Psoas muscle (tissue), 8 donors: ENCODE measurements at places on chromosomes 2 and 18. TPM values are rescaled to one million over a fixed set of nuclear protein-coding genes. Genes with fewer than 3 reads are reported as not detected.

The SPATS2L gene
- 34.2 TPM for total RNA-seq

The TXNDC2 gene
- not detected for total RNA-seq

The SUPT7L gene
- total RNA-seq, result 25.0 TPM

The EMILIN1 gene
- 6.1 TPM for total RNA-seq

The RBM44 gene
- 0.17 TPM for total RNA-seq

The CPO gene
- 0.63 TPM for total RNA-seq

- H3K4me1 ChIP-seq, result peaks cover 55% of the 10 kb centered on the region
- no peaks in the 10 kb centered on the region for H3K36me3 ChIP-seq
- no peak for DNase-seq
- no peaks in the 10 kb centered on the region for H3K27me3 ChIP-seq
Measured at GRCh38 chr18:59026831-59027410, 112.8 kb upstream of the SEC11C start.

GRCh38 chr2:24121469-24121868 is 1.7 kb downstream of the PFN4 start:
- no peak overlapping the region for H3K27ac ChIP-seq
- no peaks in the 10 kb centered on the region for H3K27me3 ChIP-seq
- peaks cover 17% of the 10 kb centered on the region for H3K4me1 ChIP-seq
- no peak for DNase-seq

- no peak overlapping the region for H3K4me3 ChIP-seq
- no peaks in the 10 kb centered on the region for H3K27me3 ChIP-seq
- peaks cover 5% of the 10 kb centered on the region for H3K4me1 ChIP-seq
Measured at GRCh38 chr2:8148260-8149006, 533.4 kb upstream of the ID2 start.

GRCh38 chr2:183408562-183408961 is 284.3 kb downstream of the NUP35 start:
- H3K4me3 ChIP-seq, result no peak overlapping the region
- H3K36me3 ChIP-seq, result no peaks in the 10 kb centered on the region
- H3K4me1 ChIP-seq, result no peaks in the 10 kb centered on the region
- DNase-seq, result no peak
- no peaks in the 10 kb centered on the region for H3K27me3 ChIP-seq

DNA sequence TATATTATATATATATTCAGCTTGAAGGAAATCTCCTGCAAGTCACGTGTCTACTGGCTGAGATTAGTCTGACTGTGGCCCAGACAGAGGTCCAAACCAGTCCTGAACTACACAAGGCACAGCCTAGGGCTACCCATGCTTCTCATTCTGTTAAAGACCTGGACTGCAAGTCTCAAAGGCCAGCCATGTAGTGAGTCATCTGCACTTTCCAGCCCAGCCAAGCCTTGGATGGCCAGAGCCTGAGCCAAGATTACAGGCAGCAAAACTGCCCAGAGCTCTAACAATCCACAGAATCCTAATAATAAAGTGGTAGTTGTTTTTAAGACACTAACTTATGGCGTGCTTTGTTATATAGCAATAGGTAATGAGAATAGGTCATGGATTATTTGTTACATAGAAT is 259.6 kb downstream of the SS18 start:
- no peaks in the 10 kb centered on the region for H3K4me1 ChIP-seq
- no peak overlapping the region for H3K27ac ChIP-seq
- H3K27me3 ChIP-seq, result no peaks in the 10 kb centered on the region

DNA sequence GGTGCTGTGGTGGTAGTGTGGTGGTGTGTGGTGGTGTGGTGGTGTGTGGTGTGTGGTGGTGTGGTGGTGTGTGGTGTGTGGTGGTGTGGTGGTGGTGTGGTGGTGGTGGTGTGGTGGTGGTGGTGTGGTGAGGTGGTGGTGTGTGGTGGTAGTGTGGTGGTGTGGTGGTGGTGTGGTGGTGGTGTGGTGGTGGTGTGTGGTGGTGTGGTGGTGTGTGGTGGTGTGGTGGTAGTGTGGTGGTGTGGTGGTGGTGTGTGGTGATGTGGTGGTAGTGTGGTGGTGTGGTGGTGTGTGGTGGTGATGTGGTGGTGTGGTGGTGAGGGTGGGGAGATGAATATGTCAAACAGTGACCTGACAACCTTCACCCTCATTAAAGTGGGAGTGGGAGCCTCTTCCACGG is 55.6 kb upstream of the DLGAP1 start:
- no peaks in the 10 kb centered on the region for H3K36me3 ChIP-seq
- no peak overlapping the region for H3K4me3 ChIP-seq
- H3K27me3 ChIP-seq, result no peaks in the 10 kb centered on the region

GRCh38 chr18:55128437-55128836 is 169.2 kb upstream of the CCDC68 start:
- H3K27ac ChIP-seq, result no peak overlapping the region
- no peaks in the 10 kb centered on the region for H3K27me3 ChIP-seq
- no peak for DNase-seq
- H3K4me3 ChIP-seq, result no peak overlapping the region
- H3K36me3 ChIP-seq, result no peaks in the 10 kb centered on the region
- no peaks in the 10 kb centered on the region for H3K4me1 ChIP-seq
